ENCODE measurements at places on chromosomes 7 and 10.

- DNase-seq, result no peak
Measured at GRCh38 chr7:14228341-14228740, 238.9 kb upstream of the ETV1 start.

DNA sequence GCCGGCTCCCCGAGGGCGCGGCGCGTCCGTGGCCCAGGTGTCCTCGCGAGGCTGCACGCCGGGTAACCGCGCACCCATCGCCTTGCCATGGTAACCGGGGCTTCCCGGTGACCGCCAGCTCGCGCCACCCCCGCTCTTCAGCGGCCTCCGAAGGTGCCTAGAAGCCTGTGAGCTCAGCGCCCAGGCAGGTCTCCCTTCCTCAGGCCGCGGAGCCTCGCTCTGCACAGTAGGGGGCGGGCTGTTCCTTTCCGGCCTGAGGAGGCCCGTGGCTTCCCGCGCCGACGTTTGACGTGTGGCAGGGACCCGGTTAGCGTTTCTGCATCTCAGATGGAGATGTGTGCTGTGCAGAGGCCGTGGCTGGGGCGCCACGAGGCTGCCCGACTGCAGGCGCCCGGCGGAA lies 117.1 kb downstream of the DYNC2I1 start:
- DNase-seq, result peak; percentile 25

DNA sequence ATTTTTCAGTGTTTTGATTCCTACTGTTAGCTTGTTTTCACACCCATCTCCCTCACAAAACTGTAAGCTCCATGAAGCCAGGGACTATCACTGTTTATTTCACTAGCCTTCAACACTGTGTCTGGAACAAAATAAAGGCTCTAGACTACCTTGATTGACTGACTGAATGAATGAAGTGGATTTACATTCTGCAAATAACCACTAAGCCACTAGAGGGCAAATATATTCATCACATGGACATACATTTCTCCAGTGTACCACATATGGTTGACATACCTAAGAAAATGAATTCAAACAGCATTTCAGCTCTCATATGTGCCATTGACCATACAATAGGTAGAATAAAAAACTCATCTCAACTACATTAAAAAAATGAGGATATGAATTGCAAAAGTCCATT lies 185.9 kb downstream of the RAB11FIP2 start:
- no peak for DNase-seq

- DNase-seq, result no peak
Measured at GRCh38 chr10:30985512-30985911, 46.2 kb downstream of the ZNF438 start.

GRCh38 chr10:90787393-90788198 lies 70.2 kb downstream of the HTR7 start:
- no peak for DNase-seq

GRCh38 chr7:74586258-74587175 lies 71.0 kb upstream of the GTF2I start:
- DNase-seq, result no peak

GRCh38 chr7:128801667-128802418 lies 10.1 kb downstream of the CCDC136 start:
- no peak for DNase-seq

DNA sequence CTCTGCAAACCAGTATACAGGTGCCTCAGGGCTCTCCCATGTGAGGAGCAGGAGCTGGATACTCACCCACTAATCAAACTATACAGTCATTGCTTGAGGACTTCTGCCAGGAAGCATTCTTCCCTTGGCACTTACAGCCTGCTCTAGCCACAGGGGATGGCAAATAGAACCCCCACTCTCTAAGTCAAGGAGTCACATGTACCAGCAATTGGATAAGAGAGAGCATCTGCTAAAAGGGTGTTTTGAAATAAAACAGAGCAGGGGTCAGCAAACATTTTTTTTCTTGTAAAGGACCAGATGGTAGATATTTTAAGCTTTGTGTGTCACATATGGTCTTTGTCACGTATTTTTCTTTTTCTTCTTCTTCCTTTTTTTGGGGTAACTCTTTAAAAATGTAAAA lies 865.2 kb upstream of the GHITM start:
- no peak for DNase-seq

DNA sequence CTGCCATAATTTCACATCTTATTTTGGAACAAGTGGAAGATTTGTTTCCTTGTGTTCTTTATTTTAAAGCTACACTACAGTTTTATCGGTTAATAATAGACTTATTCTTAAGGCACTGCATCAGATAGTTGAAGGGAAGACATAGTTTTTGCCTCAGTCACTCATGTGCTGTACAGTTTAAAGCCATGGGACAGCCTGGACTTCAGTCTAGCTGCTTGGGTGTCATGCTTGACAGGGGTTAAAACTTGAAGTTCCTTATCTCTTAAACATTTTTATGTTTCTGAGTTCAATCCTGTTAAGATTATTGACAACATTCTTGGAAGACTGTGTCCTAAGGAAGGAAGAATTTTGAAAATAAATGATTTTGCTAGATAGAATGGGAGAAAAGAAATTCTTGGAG lies 49.7 kb downstream of the PPP1R9A start:
- no peak for DNase-seq

All from activated CD8-positive, alpha-beta memory T cell treated with anti-CD3 and anti-CD28 coated beads for 4 hours (primary cell).